ENCODE measurements at places on chromosomes 5 and 9. TPM values are rescaled to one million over a fixed set of nuclear protein-coding genes. Genes with fewer than 3 reads are reported as not detected.

Gene CAMK4
- 8.4 TPM for total RNA-seq

GRCh38 chr9:85024374-85024773 is 354.8 kb downstream of the NTRK2 start:
- peak; percentile 54 for DNase-seq

GRCh38 chr9:133700819-133701320 is 37.3 kb downstream of the SARDH start:
- DNase-seq, result peak; percentile 37

GRCh38 chr5:56908942-56909293 is 478 bp upstream of the SETD9 start:
- DNase-seq, result no peak

Gene PCDHGB6
- 9.3 TPM for total RNA-seq

DNA sequence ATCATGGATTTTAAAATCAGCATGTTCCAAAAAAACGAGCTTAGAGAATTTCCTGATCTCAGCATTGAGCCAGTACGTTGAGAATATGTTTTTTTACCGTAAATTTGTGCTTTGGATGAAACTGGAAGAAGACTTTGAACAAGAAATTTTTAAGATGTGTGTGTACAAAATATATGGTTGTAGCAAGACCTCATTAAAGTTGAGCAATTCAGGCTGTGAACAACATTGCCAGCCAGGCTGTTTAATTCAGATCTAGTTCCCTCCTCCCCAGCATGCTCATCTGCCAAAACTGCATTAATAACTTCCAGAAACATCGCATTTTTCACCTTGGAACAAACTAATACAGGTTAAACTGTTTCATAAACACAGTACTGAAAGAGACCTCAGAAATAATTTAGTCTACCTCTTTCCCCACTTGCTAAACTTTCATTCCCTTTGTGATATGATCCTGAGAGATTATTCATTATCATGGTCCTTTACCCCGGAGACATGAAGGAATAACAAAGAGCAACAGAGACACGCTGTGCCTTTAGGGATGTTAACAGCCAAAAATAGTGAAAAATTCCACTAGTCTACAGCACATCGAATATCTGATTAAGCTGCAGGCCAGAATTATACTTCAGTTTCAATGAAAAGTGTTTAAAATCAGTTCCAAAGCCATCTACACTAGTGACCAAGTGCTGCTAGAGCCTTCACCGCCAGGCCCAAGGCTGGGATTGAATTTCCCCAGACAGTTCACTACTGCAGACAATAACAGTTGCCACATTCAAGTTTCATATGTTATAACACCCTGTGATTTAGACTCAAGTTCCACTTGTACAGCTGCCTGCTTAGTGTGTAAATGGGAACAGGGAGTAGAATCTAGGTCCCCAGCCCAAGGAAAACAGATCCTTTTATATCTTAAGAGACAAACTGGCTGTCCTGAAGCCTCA is 89.6 kb downstream of the EFNA5 start:
- DNase-seq, result peak; percentile 76

DNA sequence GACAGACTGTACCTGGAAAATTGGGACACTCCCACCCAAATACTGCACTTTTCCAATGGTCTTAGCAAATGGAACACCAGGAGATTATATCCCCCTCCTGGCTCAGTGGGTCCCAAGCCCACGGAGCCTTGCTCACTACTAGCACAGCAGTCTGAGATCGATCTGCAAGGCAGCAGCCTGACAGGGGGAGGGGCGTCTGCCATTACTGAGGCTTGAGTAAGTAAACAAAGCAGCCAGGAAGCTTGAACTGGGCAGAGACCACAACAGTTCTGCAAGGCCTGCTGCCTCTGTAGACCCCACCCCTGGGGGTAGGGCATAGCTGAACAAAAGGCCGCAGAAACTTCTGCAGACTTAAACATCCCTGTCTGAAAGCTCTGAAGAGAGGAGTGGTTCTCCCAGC is 260.0 kb upstream of the ST8SIA4 start:
- DNase-seq, result no peak

Gene GABBR2
- 0.41 TPM for total RNA-seq

DNA sequence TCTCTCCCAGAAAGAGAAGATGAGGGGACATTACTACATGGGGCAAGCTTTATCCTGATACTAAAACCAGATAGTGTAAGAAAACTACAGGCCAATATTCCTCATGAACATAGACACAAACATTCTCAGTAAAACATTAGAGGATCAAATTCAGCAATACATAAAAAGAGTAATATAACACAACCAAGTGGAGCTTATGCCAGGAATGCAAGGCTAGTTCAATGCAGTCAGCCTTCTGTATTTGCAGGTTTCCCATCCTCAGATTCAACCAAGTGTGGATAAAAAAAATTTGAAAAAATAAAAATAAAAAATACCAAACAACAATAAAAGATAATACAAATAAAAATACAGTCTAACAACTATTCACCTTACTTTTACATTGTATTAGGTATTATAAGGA is 31.3 kb downstream of the CCDC69 start:
- no peak for DNase-seq

DNA sequence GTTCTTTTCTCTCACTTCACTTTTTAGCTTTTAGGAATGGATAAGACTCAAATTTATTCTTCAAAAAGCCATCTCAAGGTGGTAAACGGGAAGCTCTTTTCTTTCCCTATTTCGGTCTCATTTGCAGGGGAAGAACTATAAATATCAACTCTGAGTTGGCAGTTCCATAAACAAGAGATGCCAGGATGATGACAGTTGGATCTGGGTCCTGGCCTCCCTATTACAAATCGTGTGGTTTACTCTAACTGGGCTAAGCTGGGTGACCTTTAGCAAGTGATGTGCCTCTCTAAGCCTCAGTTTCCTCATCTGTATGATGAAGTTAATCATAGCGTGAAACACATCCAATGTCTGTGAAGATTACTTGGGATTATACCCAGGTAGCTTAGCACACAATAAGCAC is 44.2 kb downstream of the TLE4 start:
- no peak for DNase-seq

DNA sequence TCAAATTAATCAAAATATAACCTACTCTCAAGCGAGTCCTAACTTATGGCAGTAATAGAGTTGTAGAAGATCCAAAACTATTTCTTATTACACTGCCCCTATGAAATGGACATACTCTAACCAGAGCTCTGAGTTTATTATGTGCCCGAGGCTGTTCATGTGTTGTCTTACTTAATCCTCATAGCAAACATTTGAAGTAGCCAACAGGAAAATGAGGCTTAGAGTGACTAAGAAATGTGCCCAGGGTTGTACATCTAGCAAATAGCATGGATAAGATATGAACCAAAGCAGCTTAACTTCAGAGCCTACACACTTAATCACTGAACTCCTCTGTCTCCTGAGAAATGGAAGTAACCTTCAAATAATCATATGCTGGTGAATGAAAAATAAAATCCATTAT is 1551.7 kb downstream of the MAT2B start:
- no peak for DNase-seq

DNA sequence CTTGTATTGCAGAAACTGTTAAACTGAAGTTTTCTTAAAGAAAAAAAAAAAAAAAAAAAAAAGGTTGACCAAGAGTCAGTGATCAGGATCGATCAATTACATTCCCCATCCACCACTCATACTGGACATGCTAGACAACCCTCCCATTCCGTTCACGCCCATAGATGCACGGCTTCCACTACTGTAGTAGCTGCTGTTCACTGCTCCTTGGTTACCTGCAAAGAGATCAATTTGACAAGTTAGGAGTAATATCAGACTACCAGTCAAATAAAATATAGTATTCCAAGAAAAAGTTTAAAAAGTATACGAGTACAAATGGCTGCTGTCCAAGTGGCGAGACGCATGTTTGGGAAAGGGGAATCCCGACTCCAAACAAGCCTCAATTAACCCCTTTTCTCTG is 8.7 kb downstream of the HNRNPH1 start:
- no peak for DNase-seq

Gene SLC36A2
- total RNA-seq, result 3.1 TPM

- DNase-seq, result peak; percentile 76
Observed at GRCh38 chr9:93119953-93120845, 13.9 kb downstream of the NINJ1 start.

Measured in tongue (tissue), 3 donors.